Hepatic stellate cell (primary cell): ENCODE measurements at places on chromosomes 3 and 15.

- DNase-seq, result no peak
Observed at GRCh38 chr15:77724715-77725114, 92.0 kb upstream of the LINGO1 start.

DNA sequence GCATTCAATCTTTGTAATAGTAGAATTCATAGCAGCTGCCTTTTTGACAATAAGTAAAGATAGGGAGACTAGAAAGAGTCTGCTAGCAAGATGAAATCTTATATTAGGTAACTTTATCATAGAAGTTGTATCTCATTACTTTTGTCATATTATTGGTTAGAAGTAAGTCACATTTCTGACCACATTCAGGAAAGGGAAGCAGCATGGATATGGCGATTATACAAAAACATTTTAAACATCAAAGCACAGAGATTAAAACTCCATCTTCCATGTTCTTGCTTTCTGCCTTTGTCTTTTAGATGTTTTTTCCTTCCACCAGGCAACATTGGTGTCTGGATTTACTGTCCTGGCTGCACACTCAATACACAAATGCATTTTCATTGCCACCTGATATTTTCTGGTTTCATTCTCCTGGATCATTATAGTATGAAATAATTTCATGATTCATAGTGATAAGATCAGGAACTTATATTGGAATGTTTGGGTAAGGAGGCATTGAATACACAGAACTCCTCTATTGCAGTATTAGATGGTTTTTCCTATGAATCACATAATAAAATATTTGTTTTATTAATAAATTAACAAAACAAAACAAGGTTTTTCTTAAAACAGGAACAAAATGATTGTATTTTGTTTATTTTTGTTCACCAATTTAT lies 1460.3 kb upstream of the CADM2 start:
- DNase-seq, result no peak

- peak; percentile 37 for DNase-seq
Observed at GRCh38 chr3:156751461-156752025, 74.6 kb upstream of the LEKR1 start.

GRCh38 chr15:82931221-82931620 lies 21.3 kb downstream of the HOMER2 start:
- DNase-seq, result no peak

DNA sequence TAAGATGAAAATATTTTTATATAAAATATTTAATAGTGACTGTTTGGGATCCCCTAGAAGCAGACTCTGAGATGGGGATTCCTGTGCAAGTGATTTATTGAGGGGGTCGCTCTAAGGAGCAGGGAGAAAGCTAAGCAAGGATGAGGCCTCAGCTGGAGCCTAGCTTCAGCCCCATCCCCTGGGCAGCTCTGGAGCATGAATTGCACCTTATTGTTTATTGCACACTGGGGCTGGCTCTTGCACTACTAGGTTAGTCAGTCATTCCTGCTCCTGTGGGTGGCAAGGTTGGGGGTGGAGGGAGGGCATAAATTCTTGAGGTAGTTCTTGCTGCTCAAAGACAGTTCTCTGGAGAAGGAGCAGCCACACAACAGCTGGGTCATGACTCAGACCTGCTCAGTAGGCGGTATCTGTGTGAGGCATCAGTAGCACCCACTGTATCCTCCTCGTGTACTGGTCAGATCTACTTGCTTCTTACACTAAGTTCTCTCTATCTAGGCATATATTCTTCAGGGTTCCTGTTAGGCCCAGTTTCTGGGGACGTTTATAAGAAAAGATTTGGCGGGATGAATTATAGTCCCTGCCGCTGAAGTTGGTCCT lies 27.2 kb upstream of the TNFSF10 start:
- peak; percentile 40 for DNase-seq

DNA sequence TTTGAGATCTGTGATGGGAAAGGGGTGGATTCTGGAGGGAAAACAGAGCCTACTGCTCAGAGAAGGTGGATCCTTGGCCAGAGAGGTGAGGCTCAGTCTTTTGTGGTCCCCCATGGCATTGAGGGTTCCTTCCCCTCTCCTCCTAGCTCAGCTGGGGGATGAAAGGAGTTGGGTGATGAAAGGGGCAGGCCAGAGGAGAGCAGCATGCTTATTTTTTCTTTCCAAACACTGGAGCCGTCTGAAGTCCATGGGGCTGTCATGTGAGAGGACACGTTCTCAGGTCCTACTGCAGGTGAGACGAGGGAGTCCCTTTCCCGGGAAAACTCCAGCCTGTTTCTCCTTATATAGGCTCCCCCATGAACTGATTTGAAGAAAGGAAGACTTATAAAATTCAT lies 71.4 kb downstream of the SCN5A start:
- no peak for DNase-seq

- no peak for DNase-seq
Observed at GRCh38 chr15:54250326-54250725, 272.1 kb downstream of the UNC13C start.

DNA sequence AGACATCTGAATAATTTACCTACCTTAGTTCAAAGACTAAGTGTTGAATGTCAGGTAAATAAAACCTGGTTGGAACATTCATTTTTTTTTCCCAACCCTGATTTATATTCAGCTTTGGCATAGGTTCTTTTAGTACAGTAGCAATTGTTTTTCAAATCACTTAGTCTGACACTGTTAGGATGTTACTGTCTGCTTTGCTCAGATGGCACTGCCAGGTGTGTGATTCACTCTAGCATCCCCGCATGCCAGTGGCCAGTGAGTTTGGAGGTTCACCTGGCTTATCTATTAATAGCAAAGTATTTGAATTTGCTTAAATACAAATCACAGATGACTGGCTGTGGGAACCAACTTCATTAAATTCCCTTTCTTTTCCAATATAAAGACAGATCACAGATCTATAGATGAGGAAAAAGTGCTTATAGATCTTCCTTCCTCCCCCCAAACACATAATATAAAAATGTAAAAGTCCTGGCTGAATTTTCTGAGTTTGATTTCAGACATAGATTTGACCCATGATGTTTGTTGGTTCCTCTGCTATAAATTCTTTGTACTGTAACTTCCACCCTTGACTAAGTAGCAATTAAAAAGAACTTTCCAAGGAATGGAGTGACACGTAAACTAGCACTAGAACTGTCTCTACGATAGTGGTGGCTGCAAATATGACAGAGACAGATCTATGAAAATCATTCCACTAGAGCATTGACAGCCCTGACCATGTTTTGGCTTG lies 3.9 kb downstream of the THBS1 start:
- no peak for DNase-seq
